ENCODE measurements at places on chromosomes 16 and 17. TPM values are rescaled to one million over a fixed set of nuclear protein-coding genes. Genes with fewer than 3 reads are reported as not detected.
A peak's percentile ranks its signal among the peaks of the same experiment; 100 is the strongest.

Gene CMC2
- polyA plus RNA-seq: 38.9 TPM

DNA sequence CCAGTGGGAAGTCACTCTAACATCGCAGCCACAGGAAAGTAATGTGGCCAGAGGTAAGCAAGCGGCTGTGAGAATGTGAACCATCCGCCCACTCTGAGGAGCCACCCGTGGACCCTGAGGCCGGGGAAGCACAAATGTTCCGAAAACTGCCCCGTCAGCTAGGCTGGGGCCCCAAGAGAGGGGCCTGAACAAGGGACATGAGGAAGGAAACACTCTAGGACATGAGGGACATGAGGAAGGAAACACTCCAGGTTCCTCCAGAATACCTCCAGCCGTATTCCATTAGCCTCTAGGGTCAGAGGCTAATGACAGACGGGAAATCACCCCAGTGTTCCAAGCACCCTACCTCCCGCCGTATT lies 317 bp downstream of the TEFM start:
- peak; percentile 3 for DNase-seq

DNA sequence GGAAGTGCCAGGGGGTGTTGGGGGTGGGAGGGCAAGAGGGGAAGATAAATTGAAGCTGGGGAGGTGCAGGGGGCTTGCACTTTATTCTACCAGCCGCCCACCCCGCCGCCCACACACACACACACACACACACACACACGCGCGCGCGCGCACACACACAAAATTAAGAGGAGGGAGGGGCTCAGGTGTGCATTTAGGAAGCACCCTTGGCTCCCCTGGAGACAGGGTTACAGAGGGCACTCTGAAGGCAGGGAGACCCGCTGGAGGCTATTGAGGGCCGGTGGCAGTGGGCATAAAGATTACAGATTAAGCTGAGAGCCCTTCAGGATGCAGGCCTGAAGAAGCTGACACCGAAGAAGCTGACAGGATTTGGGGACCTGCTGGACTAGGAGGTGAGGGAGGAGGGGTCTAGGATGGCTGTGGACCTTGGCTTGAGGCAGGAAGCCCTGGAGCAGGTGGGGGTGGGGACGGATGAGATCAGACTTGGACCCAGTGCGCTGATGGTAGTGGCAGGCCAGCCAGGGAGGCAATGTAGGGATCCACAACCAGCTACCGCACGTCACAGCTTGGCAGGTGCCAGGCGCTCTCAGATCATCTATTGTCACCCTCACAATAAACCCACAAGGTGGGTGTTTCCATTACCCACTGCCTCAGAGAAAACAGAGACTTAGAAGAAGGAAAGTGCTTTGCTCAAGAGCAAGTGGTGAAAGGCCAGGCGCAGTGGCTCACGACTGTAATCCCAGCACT lies 772 bp upstream of the SAMD14 start:
- DNase-seq: no peak

Gene TP53TG3
- not detected for polyA plus RNA-seq

All from muscle of back (tissue), 13 donors.